Thoracic aorta (tissue), 2 donors: ENCODE measurements at places on chromosomes 16 and 17. TPM values are rescaled to one million over a fixed set of nuclear protein-coding genes. Genes with fewer than 3 reads are reported as not detected.

Gene ZPBP2
- not detected for total RNA-seq

Gene SLC22A31
- total RNA-seq, result 0.81 TPM

Gene SDK2
- total RNA-seq, result 6.0 TPM

Gene CYB5B
- 54.5 TPM for total RNA-seq

Gene ARL5C
- total RNA-seq, result 0.27 TPM

GRCh38 chr16:49928176-49929041 is 72.5 kb upstream of the ZNF423 start:
- no peak for DNase-seq

- DNase-seq, result no peak
Measured at GRCh38 chr16:10619271-10619849, 39.0 kb upstream of the EMP2 start.

DNA sequence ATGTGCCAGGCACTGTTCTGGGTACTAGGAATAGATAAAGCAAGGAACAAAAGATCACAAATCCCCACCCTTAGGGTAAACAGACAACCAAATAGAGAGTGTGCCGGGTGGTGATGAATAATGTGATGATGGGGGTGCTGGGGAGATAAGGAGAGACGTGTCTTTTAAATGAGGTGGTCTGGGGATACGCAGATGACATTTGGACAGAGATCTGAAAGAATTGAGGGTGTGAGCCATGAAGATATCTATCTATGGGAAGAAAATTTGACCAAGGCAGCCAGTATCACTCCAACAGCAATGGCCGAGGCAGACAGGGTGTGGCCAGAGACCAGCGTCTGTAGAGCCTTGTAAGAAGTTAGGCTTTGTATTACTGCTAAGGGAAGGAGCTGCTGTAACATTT is 165.3 kb downstream of the MRTFB start:
- no peak for DNase-seq

- DNase-seq, result no peak
Measured at GRCh38 chr17:42362245-42362961, 25.8 kb downstream of the STAT3 start.

DNA sequence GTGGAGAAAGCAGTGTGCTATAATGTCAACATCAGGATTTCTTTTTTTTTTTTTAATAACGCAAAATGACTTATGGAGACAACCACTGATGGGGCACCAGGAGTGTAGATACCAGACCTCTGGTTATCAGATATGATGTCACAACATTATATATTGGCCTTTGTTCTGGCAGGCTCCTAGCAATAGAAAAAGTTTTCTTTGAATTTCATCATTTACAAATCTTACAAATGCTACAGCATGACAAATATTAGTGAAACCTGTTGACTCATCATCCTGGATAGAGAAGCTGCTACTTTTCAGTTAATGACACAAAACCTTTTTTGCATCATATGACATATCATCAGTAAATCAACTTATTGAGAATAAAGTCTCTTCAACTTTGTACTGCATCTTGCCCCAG is 6.1 kb downstream of the THUMPD1 start:
- DNase-seq, result no peak

GRCh38 chr17:17979778-17980177 is 7.1 kb downstream of the DRC3 start:
- no peak for DNase-seq

DNA sequence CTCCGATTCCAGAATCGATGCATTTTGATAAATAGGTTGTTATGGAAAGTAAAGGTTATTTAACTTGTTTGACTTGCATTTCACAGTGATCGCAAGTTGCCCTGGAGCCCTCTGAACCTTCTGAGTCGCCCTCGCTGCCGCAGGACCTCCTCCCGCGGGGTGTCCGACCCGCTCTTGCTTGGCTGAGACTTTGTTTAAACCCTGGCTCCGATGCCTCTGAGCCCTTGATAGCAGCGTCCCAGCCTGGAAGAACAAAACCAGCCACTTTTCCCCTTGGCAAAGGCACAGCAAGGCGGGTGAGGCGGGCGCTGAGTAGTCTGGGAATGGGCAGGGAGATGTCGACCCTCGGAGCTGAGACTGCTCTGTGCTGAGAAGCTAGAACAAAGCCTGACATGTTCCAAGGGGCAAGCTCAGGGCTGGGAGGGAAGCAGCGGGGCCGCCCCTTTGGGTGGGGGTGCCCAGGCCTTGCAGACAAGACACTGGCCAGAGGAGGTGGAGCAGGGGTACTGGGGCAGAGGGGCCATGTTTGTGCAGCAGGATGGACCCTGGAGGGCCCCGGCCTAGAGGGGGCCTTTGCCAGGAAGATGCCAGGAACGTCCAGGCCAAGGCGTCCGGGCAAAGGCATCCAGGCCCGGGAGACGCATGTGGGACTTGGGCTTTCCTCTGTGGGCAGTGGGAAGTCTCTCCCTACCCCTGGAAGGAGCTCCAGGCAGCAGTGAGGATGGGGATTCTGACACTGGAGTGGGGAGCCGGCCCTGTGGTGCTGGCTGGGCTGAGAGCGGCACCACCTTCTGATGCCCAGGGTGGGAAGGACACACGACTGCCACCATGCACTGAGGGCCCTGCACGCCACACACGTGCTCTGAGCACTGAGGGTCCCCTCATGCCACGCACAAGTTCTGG is 30.3 kb upstream of the CDH15 start:
- no peak for DNase-seq

GRCh38 chr16:12837291-12837690 is 33.6 kb upstream of the CPPED1 start:
- DNase-seq, result no peak

DNA sequence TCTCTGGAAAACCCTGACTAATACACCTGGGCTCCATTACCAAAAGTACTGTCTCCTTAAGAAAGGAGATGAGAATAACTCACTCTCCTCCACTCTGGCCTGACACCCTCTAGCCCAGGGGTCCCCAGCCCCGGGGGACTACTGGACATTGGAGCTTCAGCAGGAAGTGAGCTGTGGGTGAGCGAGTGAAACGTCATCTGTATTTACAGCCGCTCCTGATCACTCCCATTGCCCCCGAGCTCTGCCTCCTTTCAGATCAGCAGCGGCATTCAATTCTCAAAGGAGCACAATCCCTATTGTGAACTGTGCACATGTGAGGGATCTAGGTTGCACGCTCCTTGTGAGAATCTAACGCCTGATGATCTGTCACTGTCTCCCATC is 126.3 kb upstream of the TNRC6C start:
- no peak for DNase-seq

- no peak for DNase-seq
Measured at GRCh38 chr16:12348733-12349704, 372.5 kb downstream of the SNX29 start.

- DNase-seq, result no peak
Measured at GRCh38 chr16:62565706-62566105, 529.5 kb upstream of the CDH8 start.
